8988T (cell line): ENCODE measurements at places on chromosomes 6 and 20.

GRCh38 chr6:10862361-10862760 lies 19.5 kb downstream of the GCM2 start:
- DNase-seq, result no peak

DNA sequence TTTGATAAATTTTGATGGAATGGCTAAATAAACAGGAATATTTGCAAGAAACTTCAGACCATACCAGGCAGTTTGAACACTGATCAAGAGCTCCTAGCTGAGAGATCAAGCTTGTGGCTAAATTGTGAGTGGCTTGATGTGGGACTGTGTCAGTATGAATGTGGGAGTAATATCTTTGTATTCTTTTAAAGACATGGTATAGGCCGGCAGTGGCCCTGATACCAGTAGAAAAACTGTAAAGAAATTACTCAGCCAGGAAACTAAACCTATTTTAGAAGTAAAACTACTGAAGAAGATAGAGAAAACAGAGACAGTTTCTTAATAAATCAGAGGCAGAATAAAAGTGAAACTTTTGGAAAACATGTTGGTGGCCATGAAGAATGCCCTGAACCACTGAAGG lies 608.4 kb upstream of the SYNCRIP start:
- no peak for DNase-seq

- DNase-seq, result no peak
These were observed 8.0 kb upstream of the PERP start for GRCh38 chr6:138115201-138115600.

DNA sequence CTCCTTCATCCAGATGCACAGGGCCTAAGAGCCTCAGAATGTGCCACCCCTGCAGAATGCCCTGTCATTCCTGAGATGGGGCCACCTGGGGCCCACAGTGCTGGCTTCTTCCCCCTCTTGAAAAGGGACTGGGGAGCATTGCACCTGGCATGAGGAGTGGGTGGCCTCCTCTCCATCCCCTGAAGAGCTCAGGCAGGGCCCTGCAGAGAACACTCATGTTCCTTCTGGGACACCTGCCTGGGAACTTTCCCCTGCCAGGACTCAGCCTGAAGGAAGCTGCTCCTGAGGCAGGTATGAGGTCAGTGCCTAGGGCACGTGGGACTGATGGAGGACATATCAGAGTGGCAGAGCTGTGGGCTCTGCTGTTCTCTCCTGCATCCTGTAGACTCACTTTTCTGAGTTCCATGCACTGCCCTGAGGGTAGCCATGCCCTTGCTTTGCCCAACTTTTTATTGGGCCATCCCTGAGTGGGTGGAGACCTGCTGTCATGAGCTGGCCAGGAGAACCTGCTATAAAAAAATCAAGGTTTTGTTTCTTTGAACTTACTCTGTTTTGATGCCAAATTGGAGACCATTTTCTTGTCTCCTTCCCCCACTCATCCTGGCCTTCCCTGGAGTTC lies 19.5 kb downstream of the CCDC167 start:
- DNase-seq, result no peak

- no peak for DNase-seq
These were observed 68.7 kb downstream of the GRM1 start for GRCh38 chr6:146097586-146097985.

DNA sequence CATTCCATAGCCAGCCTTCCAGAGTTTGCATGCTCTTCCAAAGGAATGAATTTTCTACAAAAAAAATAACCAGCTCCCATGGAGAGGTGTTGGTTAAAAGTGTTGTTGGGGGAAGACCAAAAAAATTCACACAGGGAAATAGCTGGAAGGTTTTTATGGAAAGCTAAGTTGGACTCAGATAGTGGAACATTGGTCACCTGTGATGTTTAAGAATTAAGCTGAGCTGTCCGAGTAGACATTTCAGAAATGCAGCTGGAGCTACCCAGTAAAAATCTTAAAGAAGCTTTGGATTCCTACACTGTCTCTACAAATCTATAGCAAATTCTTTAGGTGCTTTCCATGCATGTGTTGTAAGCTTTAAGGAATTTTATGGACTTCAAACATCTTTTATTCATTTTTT lies 155.5 kb downstream of the THBS2 start:
- DNase-seq, result no peak

DNA sequence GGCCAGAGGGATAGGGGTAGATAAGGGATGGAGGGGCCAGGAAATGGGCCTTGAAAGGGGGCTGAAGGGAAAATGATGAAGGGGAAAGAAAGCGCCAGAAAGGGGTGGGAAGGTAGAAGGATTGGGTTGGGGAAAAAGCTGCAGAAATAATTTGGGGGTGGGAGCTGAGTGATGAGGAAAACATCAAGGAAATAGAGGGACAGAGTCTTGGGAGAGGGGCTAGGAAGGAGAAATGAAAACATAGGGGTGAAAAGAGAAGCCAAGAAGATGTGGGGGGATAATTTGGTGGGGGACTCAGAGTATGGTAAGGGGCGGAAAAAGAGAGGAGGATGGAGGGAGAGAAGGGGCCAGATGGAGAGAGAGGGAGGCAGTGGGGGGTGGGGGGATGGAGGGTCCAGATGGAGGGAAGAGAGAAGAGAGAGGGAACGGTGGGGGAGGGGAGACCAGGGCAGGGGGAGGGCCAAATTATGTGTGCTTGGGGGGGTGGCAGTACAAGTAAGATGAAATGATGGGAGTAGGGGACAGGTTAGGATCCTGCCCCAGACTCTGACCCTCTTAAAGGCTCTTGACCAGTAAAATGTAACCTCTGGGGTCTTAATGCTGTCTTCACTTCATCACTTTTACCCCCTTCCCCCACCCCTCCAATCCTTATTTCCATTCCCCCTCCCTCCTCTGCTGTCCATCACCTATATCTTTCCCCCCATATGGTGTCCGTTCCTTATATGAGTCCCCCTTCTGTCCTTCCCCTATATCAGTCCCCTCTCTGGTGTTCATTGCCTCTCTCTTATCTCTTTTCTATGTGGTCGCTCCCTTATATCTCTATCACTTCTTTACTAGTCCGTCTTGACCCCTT lies 852 bp downstream of the SYNGAP1 start:
- no peak for DNase-seq

- peak; percentile 6 for DNase-seq
These were observed 982 bp downstream of the DNAJC5 start for GRCh38 chr20:63895952-63896263.

DNA sequence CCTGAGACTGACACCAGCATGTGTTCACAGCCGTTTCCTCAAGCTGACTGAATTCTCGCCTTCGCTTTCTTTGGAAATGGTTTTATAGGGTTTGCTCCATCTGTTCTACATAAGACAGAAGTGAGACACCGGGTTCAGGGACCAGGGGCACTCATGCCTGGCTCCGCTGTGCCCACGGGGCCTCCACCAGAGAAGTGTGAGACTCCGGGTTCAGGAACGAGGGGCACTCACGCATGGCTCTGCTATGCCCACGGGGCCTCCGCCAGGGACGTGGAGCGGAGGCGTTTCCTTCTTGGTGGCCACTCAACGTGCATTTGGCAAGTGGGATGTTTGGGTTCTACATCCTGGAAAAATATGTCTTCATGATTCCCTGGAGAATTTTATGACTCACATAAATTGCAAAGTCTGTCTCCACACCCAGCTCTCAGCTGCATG lies 106.6 kb downstream of the RNASET2 start:
- no peak for DNase-seq

DNA sequence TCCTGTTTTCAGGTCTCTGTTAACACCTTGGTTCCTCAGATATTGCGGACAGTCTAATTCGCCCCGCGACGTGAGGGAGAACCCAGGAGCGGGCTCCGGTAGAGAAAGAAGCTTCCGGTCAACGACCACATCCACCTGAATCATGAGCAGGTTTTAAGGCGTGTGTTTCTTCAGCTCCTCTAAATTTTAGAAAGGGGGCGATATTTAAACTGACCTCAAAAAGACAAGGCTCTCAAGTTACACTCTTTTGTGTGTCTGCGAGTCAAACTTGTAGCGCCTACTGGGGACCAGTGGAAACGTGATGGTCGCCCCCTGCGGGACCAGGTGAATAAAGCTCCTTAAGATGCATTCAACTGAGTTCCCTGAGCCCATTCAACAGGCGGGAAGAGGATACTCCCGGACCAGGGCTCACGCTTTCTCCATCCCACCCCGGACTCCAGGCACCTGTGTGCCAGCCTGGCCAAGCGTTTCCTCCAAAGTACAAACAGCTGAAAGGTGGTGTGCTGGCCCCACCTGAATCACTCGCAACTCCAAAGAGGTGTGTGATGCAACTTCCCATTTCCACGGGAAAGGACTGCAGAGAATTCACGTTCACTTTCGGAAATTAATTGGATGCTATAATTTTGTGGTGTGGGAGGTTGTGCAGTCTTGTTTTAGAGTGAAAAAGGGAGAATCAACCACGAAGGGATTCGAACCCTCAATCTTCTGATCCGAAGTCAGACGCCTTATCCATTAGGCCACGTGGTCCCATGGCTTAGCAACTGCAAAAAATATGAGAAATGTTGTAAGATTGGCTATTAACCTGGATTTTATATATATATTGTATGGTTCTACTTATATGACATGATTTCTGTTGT lies 17.0 kb downstream of the GPX5 start:
- peak; percentile 59 for DNase-seq

- DNase-seq, result no peak
These were observed 11.6 kb upstream of the TAGAP start for GRCh38 chr6:159056432-159056831.

- DNase-seq, result no peak
These were observed 155.8 kb downstream of the PDE7B start for GRCh38 chr6:136007345-136007744.

- DNase-seq, result no peak
These were observed 190.8 kb downstream of the TBC1D32 start for GRCh38 chr6:121143476-121143875.

GRCh38 chr6:153898360-153899059 lies 140.5 kb upstream of the OPRM1 start:
- DNase-seq, result no peak

- no peak for DNase-seq
These were observed 44.9 kb upstream of the TMEM200A start for GRCh38 chr6:130320908-130321307.

DNA sequence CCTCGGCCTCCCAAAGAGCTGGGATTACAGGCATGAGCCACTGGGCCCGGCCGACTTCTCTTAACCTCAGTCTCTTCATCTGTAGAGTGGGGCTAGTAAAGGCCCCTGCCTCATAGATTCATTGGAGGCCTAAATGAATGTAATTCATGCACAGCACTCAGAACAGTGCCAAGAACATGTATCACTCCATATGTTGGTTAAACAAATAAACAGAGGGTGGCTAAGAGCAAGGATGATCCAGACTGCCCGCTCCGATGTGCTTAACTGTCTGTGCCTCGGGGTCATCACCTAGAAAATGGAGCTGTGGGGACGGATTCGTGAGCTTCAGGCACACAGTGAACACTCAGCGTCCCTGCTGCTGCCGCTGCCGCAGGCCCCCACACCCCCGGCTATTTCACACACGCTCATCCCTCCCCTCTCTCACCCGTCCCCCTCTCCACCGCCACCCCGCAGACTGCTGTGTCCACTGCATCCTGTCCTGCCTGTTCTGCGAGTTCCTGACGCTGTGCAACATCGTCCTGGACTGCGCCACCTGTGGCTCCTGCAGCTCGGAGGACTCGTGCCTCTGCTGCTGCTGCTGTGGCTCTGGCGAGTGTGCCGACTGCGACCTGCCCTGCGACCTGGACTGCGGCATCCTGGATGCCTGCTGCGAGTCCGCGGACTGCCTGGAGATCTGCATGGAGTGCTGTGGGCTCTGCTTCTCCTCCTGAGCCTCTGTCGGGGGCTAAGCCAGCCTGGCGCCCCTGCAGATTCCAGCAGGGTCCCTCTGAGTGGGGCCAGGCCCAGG lies 14.8 kb downstream of the MDFI start:
- no peak for DNase-seq

DNA sequence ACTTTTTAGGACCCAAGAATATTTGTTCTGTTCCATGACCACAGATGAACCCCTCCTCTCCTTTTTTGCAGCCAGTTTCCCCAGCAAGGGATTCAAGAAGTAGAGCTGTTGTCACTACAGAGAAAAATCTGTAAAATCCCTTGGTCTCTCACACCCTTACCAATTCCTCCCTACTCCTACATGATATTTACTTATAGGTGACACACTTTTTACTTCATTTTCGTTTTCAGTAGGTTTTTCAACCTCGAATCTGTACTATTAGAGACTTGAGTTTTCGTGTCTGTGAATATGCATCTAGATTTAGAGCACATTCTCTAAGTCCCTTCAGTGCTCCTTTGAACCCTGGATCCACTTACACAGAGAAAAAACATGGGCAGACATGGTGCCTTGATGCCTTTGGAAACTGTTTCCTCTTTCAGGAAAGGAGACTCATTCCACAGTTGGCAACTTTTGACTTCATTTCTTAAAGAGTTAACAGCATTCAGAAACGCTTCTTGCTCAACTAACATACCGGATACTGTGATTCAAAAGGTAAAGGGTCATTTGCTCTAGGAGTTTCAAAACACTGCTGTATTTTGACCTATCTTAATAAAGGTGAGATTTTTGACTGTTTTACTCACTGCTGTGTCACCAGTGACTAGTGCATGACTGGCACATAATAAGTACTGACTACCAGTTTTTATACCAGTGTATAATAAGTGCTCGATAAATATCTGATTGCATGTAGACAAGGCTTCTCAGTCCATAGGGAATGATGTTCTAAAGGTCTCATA lies 50.6 kb downstream of the LAMA4 start:
- no peak for DNase-seq

GRCh38 chr6:87807475-87807874 lies 105.4 kb upstream of the AKIRIN2 start:
- no peak for DNase-seq

DNA sequence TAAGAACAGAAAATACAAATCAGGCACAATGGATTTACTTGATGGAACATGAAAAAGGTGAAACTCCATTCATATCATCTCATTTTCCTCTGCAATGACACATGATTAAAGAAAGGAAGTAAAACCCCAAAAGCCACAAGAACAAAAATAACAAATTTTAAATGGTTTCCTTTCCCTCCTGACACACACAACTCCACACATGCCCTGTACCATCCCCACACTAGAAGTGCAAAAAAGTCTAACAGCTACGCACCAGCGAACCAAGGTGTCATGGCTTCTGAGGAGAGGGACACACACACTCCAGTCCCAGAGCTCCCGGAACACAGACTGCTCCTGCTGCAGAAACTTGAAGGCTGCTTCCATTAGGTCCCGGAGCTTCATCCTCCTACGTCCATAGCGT lies 25.3 kb downstream of the MDN1 start:
- no peak for DNase-seq
